ENCODE measurements at places on chromosomes 2 and 18. TPM values are rescaled to one million over a fixed set of nuclear protein-coding genes. Genes with fewer than 3 reads are reported as not detected.

GRCh38 chr2:178275600-178275999 lies 81.3 kb downstream of the OSBPL6 start:
- DNase-seq, result no peak

GRCh38 chr2:230924470-230925341 lies at the start of gene GPR55:
Gene GPR55, minus strand, starts transcription at chr2:230925242. Its CDS starts 14,280 bp downstream, at chr2:230910962.
- no peak for DNase-seq

- no peak for DNase-seq
These were observed 111.7 kb upstream of the SIX3 start for GRCh38 chr2:44829771-44830170.

GRCh38 chr2:171347591-171348032 lies 86.2 kb downstream of the METTL8 start:
- peak; percentile 93 for DNase-seq

- DNase-seq, result peak; percentile 77
These were observed 945 bp upstream of the ASXL2 start for GRCh38 chr2:25879133-25879730.

GRCh38 chr2:127659408-127660290 lies 13.7 kb downstream of the GPR17 start:
- DNase-seq, result no peak

DNA sequence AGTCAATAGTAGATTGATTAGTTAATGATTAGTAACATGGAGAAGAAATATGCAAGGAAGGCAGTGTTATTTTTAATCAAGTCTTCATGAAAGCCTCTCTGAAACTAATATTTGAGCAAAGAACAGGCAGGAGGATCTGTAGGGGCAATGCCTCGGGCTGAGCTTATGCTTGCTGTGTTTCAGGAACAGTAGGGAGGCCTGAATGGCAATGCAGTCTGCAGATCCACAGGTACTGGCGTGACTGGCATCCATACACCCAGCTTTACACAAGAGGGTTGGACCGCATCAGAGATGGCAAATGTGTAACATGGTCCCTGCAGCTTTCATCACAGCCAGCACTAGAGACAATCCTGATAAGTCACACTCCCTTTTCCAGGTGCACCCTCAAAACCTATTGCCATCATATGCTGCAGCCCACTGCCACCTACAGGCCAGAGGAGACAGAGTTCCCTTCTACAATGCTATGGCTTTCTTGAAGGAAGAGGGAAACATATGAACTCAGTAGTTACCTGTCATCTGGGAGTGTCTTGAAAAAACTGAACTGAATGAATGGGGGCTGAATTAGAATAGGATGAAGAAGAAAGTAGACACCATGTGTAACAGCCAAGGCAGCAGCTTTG lies 582.4 kb upstream of the RAB6C start:
- DNase-seq, result no peak

GRCh38 chr2:196289000-196289399 lies 117.6 kb upstream of the STK17B start:
- DNase-seq, result no peak

DNA sequence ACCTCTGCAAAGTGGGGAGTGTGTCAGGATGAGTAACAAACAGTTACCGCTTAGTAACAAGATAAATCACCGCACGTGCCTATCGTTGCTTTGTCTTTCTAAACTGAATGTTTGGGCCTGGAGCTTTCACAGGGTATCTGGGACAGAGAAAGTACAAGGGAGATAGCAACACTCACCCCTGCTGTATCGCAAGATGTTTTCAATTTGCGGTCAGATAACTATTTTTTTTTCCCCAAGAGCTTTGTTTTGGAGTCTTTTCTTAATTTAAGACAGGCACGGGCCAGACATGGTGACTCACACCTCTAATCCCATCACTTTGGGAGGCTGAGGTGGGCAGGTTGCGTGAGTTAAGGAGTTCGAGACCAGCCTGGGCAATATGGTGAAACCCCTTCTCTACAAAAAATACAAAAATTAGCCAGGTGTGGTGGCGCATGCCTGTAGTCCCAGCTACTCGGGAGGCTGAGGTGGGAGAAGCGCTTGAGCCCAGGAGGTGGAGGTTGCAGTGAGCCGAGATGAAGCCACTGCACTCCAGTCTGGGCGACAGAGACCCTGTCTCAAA lies 146.6 kb downstream of the GBX2 start:
- DNase-seq, result no peak

GRCh38 chr2:55049043-55049820 lies 1.0 kb downstream of the RTN4 start:
- DNase-seq, result peak; percentile 69

- DNase-seq, result peak; percentile 64
These were observed 60.7 kb upstream of the KIF5C start for GRCh38 chr2:148814143-148814859.

DNA sequence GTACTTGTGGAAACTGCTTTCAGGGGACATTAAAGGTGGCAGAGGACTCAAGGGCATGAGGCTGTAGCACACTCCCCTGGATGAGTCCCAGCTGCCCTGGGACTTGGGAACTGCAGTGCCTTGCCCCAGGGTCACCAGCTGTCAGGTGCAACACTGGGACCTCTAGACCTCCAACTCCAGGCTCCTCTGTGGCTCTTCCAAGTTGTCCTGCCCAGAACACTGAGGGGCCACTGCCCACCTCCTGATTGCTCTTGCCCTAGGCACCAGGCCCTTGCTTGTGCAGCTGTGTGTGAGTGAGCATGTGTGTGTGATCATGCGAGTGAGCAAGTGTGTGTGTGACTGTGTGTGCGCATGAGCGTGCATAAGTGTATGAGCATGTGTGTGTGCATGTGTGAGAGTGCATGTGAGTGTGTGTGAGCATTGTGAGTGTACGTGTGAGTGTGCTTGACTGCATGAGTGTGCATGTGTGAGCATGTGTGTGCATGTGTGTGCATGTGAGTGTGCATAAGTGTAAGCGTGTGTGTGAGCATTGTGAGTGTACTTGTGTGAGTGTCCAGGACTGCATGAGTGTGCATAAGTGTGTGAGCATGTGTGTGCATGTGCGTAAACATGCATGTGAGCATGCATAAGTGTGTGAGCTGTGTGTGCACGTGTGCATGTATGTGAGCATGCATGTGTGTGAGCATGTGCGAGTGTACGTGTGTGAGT lies 301.5 kb downstream of the NDUFA10 start:
- no peak for DNase-seq

GRCh38 chr2:163983911-163984310 lies 248.1 kb upstream of the FIGN start:
- DNase-seq, result no peak

VIL1 gene
- total RNA-seq, result not detected

Data from IMR-90 (cell line).